ENCODE measurements at places on chromosomes 7 and 10. TPM values are rescaled to one million over a fixed set of nuclear protein-coding genes. Genes with fewer than 3 reads are reported as not detected.

DNA sequence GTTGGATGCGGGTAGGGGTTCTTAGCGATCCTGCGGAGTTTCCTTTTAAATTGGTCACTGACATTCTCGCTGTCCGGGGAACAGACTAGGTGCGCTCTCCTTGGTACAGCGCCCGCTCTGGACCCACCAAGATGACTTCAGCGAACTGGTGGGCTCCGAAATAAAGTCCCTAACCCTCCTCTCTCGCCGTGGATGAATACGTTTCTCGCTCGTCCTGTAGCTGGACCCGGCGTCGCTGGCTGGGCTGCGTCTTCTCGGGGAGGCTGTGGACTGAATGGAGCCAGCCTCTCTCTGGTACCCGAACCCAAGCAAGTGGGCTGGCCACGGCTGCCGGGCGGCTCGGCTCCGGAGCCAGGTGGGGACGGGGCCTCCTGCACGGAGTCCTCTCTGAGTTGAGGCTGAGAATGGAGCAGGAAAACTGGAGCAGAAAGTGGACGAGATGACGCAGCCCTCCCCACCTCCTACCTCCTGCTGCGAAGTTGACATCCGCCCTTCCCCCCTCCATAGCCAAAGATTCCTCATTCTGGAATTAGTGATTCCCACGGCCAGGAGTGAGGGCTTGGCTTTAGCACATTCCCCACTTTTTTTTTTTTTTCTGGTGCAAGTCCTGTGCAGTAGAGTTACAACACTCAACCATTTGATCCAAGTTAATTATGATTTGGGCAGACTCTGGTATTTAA is 1.5 kb downstream of the UNC5B start:
- peak; percentile 66 for DNase-seq

- DNase-seq, result no peak
These were observed 808.7 kb upstream of the AUTS2 start for GRCh38 chr7:68789597-68789996.

- peak; percentile 7 for DNase-seq
These were observed 288.2 kb upstream of the ZMIZ1 start for GRCh38 chr10:78780551-78780961.

DNA sequence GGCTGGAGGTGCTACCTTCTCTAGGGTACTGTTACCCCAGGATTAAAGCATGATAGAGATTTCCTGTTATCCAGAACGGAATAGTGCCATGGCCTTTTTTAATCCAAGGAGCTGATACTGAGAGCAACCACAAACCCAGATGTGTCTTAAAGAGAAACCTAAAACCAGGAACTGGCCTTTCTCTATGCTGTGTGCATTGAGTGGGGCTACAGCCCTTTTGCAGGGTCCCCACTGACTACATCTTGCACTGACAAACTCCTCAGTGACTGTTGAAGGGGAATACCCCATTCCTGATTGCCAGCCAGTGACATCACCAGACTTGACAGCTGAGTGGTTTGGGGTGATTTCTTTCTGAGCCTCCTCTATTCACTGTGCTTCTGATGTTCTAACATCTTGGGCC is 81.9 kb upstream of the CAPZA2 start:
- DNase-seq, result no peak

DNA sequence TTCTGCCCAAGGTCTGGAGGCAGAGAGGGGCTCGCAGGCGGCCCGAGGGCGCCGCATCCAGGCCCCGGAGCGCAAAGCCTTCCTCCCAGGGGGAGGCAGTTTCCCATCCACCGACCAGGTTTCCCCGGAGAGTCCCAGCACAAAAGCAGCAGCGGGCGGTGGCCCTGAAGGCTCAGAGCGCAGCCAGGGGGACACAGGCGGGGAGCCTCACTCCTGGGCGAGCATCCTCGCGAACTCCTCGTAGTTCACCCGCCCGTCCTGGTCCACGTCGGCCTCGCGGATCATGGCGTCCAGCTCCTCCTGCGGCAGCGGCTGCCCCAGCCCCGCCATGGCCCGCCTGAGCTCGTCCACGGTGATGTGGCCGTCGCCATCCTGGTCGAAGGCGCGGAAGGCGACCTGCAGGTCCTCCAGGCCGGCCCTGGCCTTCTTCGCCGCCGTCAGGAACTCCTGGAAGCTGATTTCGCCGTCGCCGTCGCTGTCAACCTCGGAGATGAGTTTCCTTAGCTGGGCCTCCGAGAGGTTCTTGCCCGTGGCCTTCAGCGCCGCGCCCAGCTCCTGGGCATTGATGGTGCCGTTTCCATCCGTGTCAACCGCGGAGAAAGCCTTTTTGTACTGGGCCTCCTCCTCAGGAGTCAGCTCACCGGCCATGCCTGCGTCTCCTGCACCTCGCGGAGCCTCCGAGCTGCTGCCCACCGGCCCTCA is 428 bp downstream of the CALML5 start:
- DNase-seq, result no peak

- DNase-seq, result peak; percentile 33
These were observed 266.3 kb downstream of the RPS24 start for GRCh38 chr10:78299851-78300468.

DNA sequence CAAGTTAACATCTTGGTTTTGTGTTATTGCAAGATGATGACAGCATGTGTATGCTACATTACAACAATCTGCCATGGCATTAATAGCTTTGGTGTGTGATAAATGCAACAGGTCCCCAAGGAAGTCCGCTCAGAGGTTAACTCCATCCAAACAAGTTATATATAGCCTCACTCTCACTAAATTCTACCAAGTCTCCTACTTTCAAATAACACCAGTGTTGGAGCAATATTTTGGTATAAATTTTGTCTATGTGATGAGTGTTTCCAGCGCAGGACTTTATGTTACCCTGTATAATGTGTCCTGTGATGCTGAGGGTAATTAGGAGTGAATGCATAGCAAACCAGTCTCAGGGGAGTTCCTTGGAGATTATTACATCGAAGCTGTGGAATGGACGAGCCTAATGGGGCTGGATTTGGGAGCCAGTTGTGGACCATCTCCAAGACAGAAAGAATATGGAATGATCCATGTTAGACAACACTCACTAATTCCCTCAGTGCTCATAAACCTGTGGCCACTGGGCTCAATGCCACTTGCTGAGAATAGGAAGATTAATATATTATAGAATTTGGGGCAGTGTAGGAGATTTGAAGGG is 127.6 kb upstream of the CXCL12 start:
- DNase-seq, result no peak

DNA sequence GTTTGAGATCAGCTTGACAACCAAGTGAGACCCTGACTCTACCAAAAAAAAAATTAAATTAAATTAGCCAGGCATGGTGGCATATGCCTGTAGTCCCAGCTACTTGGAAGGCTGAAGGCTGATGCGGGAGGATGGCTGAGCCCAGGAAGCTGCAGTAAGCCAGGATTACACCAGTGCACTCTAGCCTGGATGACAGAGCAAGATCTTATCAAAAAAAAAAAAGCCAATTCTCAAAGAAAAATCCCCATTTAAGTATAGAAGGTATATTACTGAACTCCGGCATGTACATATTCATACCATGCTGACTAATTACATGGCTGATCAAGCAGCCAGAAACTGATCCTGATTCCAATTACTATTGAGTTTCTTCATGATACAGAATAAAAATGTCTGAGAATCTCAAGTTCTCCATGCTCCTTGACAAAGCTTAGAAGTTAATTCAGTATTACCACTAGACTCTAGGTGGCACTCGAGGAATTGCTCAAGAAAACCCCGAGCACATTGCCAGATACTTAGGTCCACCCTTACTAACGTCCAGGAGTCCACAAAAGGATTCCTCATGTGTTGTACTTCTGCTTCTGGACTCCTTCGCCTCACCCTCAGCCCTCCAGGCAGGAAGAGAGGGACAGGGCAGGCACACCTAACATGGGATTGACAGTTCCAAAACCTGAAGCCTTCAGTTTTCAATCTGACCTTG is 148.9 kb downstream of the PARD3 start:
- peak; percentile 41 for DNase-seq

DNA sequence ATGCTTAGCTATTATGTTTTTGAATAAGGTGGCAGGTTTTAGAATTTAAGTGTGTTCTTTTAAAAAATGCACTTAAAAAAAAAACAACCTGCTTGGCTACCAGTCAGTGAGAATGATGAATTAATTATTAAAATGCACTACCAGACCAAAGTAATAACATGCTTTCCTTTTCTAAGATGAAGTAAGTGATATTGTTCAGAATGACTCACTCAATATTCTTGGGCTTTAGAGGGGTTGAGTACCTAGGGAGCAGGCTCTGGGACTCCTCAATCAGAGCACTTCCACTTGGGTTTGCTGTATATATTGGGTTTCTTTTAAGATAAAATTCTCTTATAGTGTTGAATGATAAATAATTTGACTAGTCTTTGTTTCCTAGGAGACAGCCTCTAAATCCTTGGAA is 8.6 kb downstream of the STAM start:
- no peak for DNase-seq

- DNase-seq, result no peak
These were observed 28.0 kb downstream of the MINPP1 start for GRCh38 chr10:87532696-87533095.

DNA sequence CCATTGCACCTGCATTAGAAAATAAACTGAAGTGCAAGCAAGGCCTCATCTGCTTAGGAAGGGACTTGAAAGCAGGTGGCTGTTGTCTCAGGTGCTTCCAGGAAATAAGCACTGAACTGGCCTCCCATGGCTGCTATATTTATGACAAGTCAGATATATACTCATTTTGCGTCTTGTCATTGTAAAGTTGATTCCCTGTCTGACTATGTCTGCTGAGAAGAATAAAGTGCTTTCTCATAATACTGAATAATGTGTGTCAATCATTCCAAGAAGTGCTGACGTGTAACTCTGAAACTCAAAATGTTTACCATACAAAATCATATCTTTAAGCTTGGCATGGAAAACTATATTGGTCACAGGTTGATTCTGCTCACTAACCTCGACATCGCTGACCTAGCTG is 44.9 kb upstream of the SVOPL start:
- no peak for DNase-seq

GRCh38 chr7:96219378-96220130 is 102.3 kb downstream of the SLC25A13 start:
- DNase-seq, result no peak

DNA sequence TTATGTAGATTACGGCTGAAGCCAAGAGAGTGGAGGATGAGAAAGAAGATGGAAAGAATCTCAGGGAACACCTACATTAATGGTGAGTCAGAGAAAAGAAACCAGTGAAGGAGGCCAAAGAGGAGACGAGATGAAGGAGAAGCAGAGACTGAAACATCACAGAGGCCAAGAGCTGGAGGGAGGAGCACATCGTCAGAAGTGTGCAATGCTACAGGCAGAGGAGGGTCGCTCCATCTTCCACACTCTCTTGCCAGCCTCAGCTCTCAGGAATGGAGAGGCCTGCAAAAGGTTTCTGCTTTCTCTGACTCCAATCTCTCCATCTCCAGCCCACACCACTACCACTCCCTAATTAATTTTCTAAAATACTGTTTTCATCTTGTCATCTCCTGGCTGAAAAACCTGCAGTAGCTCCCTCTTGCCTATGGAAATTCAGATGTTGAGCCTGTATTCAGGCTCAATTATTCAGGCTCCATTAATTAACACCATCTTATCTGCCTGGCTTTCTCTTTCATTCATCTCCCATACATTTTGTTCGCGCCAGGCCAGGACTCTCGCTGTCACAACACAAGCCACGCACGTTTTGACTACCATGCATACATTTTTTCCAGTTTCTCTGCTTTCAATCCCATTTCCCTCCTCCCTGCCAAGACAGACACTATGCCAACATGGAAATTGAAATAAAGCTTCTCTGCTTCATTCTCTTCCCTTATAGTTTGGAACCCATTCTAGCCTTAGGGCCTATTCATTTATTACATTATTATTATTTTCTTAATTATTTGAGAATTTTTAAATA is 165.8 kb downstream of the INHBA start:
- peak; percentile 15 for DNase-seq

GRCh38 chr10:91313796-91314485 is 93.5 kb downstream of the PCGF5 start:
- DNase-seq, result no peak

DNA sequence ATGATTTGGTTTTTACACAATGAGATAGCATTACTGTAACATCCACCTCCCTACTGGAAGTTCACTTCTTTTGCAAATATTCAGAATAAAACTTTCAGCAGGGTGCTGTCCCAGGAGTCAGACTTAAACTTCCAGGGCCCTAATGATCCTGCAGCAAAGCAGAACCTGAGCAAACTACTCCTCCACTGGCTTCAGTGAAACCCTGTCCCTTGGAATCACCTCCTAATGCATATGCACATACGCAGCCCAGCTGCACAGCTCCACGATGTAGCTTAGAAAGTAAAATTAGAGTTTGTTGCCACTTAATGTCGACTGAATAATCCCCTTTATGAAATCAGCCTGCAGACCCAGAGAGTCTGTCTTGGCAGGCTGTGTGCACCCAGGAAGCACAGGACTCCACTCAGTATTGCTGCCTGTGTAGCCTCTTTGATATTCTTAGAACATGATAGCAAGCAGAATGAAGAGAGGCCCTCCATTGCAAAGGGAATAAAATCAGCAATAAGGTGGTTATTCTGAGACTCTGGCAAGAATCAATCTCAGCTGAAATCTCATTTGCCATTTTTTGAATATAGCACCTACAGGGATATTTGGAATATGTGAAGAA is 1.6 kb downstream of the NPSR1 start:
- DNase-seq, result no peak

DNA sequence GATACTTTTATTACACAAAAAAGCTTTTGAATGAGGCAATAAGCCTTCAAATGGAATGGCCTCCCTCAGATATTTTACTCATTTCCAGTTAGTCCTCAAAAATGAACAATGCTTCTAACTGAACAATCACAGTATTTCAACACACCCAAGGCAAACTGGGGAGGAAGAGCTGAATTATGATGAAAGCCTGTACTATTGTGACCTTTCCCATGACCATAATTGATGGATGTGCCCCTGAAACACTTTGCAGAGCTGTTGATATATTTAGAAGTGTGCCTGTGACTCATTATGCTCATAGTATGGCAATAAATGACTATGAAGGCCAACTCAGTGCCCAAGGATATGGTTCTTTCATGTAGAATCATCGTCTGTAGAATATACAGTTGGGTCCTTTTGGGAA is 248.1 kb downstream of the AHR start:
- DNase-seq, result no peak

DNA sequence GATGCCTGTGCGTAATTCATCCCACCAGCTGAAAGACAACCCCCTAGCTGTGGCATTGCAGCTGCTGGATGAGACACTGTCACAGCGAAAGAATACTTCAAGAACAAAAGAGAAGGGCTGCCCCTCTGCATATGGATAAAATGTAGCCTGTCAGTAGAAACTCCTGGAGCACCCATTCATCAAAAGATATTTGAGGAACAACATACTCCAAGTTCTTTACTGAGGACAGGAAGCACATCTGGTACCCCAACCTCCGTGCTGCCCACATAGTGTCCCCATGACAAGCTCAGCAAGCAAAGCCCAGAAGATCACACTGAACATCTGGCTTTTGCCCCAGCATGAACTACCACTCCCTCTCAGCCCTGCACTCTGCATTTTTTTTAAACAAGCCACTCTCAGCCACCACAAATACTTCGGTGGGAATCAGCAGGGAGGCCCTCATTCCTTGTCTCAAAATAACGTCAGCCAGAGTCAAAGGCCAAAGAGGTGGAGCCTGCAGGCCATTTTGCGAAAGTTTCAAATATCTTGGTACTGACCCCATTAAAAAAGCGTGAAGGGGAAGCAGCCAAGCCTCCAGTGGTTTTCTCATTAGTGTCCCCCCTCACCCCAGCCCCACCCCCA is 1.7 kb downstream of the CREB3L2 start:
- DNase-seq, result peak; percentile 79

Gene TMEM213
- total RNA-seq, result not detected

Gene TMEM26
- 0.77 TPM for total RNA-seq

Gene GIMAP8
- total RNA-seq, result 19.7 TPM

Gene HTR7
- total RNA-seq, result 0.29 TPM

Gene PWWP2B
- total RNA-seq, result 11.2 TPM

Gene PNLIPRP1
- total RNA-seq, result not detected

Gene CDC14C
- not detected for total RNA-seq

Gene ERVW-1
- not detected for total RNA-seq

Gene OPN1SW
- total RNA-seq, result not detected

Gene RASSF4
- total RNA-seq, result 8.4 TPM

All from uterus (tissue), 4 donors.